ENCODE measurements at places on chromosomes 16 and 17. TPM values are rescaled to one million over a fixed set of nuclear protein-coding genes. Genes with fewer than 3 reads are reported as not detected.

KRT15 gene
- 5.1 TPM for total RNA-seq

OTOP2 gene
- total RNA-seq, result not detected

CORO6 gene
- total RNA-seq, result 6.6 TPM

HEATR9 gene
- total RNA-seq, result not detected

CLEC18A gene
- total RNA-seq, result 0.31 TPM

CD300H gene
- 0.67 TPM for total RNA-seq

Measured in A549 treated with ZK216348 at 1 μM for 4 hours (cell line).